ENCODE measurements at places on chromosomes 11 and 22.

DNA sequence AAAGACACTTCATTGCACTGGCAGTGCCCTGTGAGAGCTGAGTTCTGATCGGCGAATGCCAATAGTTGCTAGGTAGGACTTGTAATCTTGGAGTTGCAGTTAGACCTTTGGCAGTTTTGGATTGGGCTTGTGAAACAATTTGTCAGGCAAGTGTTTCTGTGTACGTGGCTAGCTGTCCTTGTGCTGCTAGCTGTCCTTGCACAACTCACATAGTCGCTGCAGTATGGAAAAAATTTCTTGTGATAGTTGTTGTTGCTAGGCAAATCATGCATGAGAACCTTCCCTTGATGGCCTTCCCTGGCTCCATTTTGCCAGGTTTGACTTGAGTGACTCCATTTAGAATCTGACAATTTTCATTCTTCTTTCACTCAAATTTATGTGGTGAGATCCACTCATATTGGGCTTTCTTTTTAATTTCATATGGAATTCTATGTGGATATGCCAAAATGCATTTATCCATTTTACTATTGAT lies 140.7 kb downstream of the APIP start:
- DNase-seq, result no peak

DNA sequence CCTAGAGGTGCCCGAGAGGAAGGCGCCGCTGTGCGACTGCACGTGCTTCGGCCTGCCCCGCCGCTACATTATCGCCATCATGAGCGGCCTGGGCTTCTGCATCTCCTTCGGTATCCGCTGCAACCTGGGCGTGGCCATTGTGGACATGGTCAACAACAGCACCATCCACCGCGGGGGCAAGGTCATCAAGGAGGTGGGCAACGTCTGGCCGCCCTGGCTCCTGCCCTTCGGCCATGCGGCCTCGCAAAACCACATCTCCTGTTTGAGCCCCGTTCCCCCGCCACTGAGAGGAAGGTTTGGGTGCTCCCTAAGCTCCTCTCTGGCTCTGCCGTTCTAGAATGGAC lies 3.4 kb downstream of the SLC17A6 start:
- no peak for DNase-seq

GRCh38 chr11:1217151-1217550 lies 5.7 kb upstream of the MUC5B start:
- no peak for DNase-seq

DNA sequence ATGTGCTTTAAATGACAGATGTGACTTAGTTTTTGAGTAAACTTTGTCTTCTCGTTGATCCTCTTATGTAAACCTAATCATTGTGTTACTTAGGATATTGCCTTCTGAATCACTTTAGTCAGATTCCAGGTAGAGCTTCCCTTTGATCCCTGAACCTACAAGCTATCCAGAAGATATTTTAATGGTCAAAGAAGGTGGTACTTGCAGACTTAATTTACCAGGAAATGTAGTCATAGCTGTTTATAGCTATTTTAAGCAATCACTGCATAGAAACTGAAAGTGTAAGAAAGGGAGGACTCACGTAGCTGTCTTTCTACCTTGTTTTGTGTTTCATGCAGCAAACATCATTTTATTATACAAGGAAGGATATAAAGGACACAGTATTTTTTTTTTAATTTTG lies 189.5 kb downstream of the DDX10 start:
- DNase-seq, result no peak

DNA sequence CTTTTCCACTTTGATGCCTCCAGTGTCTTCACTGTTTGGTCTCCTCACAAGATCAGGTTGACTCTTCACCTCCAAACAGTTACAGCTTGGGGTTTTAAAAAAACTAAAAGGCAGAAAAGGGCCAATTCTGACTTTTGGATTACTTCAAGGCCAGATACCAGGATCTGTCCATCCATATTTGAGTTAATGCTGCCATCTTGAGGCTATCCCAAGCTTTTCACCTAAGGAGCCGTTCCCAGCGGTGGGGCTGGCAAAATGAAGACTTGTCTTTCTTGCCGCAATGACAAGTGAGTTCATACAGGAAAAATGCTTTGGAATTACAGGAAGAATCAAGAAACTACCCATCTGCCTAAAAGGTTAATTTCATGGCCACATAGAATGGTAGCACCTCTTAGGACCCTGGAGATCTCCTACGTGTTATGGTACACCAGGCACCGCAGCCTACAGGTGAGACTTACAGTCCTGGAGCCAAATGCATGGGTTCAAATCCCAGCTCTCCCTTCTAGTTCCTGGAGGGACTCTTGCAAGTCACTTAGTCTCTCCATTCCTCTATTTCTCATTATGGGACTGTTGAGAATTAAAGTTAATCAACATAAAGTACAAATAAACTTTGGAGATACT lies 6.0 kb upstream of the OR5B21 start:
- DNase-seq, result no peak

DNA sequence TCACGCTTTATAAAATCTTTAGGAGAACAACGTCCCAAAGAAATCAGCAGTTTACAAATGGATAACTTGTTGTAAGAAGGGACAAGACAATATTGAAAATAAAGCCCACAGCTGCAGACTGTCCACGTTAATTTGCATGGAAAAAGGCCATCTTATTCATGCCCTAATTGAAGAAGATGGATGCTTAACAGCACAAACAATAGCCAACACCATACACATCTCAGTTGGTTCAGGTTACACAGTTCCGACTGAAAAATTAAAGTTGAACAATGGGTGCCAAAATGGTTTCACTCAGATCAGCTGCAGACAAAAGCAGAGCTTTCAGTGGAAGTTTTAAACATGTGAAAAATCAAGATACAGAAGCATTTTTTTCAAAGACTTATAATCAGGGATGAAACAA lies 314.2 kb downstream of the RAB38 start:
- no peak for DNase-seq

GRCh38 chr22:33864723-33865130 lies 55.5 kb downstream of the LARGE1 start:
- DNase-seq, result no peak

DNA sequence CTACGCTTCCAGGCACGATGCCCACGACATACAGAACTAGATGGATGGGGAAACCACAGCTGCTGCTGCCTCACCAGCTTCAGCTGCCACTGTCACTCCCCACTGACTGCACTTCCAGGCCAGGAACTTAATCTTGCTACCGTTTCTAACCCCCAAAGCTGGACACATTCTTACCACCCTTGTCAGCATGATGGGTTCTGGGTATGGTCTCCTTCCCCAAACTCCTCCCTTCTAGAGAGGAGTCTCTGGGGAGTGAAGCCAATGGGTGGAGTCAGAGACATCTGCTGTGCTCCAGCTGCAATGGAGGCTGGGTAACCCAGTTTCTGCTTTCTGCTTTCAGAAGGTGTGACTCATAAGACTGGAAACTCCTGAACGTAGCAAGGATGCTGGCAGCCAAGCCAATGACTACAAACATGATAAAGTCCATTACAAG lies 87.0 kb upstream of the THY1 start:
- DNase-seq, result no peak

DNA sequence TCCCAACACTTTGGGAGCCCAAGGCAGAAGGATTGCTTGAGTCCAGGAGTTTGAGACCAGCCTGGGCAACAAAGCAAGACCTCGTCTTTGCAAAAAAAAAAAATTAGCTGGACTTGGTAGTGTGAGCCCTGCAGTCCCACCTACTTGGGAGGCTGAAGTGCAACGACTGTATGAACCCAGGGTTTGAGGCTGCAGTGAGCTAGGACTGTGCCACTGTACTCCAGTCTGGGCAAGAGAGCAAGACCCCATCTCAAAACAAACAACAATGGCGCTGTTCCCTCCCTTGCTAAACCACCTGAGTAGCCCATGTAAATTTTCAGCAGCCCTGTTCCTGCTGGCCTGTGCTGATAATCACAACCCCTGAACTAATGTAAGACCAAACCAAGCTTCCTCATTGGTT lies 3.1 kb downstream of the LAMTOR1 start:
- DNase-seq, result no peak

DNA sequence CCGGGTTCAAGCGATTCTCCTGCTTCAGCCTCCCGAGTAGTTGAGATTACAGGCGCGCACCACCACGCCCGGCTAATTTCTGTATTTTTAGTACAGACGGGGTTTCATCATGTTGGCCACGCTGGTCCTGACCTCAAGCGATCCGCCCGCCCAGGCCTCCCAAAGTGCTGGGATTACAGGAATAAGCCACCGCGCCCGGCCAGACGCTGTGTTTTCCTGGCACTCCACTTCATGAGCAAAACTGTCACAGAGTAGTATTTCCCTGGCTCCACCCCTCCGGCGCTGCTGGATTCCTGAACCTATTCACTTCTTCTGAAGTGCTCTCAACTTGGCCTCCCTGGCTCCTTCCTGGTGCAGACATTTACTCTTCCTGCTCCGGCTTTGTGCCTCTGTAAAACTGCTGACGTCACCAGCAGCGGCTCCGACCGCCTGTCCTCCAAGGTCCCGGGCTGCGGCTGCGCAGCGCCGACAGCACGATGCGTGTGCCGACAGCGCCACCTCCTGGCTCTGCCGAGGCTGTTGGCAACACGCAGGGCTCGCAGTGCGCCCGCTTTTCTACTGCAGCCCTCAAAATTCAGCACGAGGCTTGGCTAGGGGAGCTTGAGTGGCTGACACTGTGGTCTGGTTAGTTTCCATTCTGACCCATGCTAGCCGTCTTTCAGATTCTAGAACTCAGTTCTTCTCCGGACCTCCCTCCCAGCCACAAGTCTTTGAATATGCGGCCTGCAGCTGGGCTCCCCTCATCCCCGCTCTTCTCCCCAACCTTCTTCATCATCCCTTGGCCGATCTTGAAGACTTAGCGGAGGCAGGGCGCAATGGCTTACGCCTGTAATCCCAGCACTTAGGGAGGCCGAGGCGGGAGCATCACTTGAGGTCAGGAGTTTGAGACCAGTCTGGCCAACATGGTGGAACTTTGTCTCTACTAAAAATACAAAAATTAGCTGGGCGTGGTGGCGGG lies 36.6 kb downstream of the APOL3 start:
- peak; percentile 81 for DNase-seq

- no peak for DNase-seq
These were observed 562.6 kb upstream of the ANO3 start for GRCh38 chr11:25769287-25769686.

- no peak for DNase-seq
These were observed 875.6 kb downstream of the METTL15 start for GRCh38 chr11:28983780-28984179.

DNA sequence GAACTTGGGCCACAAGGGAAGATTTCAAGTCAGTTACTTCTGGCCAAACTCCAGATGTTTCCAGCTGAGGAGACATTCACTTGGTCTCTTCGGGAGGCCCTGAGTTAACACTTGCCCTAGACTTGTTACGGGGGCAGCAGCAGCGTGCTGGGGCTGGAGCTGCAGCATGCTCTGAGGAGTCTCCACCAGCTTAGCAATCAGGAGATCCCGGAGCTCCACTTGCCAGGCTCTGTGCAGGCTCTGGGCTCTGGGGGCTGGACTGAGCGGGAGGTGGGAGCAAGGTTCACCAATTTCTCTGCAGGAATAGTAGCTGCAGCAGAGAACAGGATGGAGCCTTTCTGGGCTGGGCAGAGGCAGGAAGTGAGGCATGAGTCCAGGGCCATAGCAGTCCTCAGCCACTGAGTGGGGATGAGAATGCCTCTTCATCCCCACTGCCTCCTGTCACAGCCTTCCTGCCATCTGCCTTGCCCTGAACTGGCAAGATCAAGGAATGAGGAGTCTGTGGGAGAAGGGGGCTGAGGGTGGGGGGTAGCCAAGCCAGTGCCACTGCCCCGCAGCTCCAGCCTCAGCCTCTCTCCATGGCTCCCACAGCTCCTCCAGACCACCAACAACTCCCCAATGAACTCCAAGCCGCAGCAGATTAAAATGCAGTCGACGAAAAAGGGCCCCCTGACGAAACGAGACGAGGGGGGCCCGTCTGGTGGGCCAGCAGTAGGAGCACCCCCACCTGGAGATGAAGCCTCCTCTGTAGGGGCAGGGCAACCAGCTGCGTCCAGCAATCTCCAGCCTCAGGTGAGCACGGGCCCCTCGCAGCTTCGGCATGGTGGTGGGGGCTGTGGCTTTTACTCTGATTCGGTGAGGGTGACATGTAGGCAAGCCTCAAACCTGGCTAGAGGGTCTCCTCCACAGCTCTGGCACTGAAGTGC lies 23.4 kb downstream of the GTPBP1 start:
- no peak for DNase-seq

- no peak for DNase-seq
These were observed 28.4 kb upstream of the SCN3B start for GRCh38 chr11:123682696-123683410.

GRCh38 chr11:27673979-27674663 lies 26.1 kb downstream of the BDNF start:
- DNase-seq, result no peak

- no peak for DNase-seq
These were observed 36.4 kb downstream of the KCNQ1 start for GRCh38 chr11:2481253-2481652.

DNA sequence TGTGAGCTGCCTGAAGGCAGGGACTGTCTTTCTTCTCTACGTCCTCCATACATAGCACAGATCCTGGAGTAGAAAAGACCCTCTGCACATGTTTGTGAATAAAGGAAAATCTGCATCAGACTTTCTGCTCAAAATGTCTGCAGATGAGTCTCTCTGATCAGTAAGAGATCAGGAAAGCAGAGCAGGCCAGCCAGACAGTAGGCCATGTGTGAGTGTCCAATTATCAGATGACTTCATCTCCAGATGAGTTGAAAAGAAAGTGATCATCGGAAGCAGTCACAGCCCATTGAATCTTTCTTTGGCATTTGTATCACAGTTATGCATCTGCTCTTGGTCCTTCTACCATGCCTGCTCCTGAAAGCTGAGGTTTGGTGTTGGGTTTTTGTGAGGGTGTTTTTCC lies 298.7 kb upstream of the NCAM1 start:
- no peak for DNase-seq

GRCh38 chr11:66859686-66860448 lies 3.0 kb downstream of the LRFN4 start:
- DNase-seq, result no peak
